HuH-7 (cell line): ENCODE measurements at places on chromosomes 16 and 17.

- DNase-seq: no peak
Observed at GRCh38 chr17:28811651-28812090, 30.9 kb downstream of the FAM222B start.

DNA sequence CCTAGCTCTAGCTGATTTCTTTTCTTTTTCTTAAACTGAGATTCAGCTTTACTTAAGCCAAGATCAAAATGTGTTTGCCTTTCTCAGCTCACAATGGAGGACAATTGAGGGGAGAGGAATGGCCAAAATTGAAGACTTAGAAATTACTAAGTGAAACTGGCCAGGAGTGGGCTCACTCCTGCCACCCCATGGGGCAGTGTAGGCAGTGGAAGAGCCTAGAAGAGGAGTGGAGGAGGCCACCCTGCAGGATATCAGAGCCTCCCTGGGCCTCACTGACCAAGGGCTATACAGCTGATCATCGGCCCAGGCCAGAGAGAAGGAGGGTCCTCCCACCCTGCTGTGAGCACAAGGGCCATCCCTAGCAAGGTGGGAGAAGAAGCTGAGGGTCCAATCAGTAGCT lies 119.8 kb downstream of the CCT6B start:
- DNase-seq: no peak

- no peak for DNase-seq
Observed at GRCh38 chr16:27110524-27110896, 43.8 kb downstream of the C16orf82 start.

DNA sequence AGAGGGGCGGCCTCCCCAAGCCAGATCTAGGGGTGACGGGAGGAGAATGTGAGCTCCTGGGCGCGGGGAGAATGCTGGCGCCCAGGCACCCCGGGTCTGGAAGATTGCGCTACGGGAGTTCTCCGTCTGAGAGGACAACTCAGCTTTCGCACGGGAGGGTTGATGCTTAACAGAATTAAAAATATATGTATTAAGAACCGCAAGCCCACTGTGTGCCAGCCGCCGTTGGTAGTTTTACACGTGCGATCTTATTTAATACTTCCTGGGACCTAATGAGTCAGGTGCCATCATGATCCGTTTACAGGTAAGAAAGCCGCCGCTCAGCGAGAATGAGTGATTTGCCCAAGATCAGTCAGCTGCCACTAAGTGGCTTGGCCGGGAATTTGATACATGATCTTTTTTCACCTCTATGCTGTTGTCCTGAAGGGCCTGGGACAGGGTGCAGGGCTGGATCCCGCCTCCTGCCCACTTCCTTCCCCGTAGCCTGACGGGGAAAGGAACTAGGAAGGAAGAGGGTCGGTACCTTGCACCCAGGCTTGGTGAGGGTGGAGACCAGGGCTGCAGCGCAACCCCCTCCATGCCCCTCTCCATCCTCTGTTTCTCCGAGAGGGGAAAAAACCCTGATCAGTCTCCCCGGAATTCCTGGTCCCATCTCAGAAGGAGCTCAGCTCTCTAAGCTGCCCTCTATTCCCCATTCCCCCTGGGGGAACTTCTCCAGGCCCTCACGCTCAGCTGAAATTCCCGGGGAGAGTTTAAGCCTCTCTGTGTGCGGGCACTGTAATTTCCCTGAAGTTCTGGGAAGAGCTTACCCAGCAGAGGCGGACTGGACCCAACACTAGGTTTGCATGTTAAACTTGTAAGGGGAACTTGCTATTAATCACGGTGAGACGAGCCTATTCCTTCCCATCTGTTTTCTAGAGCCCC lies 983 bp downstream of the VAT1L start:
- no peak for DNase-seq
